Caki2 (cell line): ENCODE measurements at places on chromosomes 16 and 17. TPM values are rescaled to one million over a fixed set of nuclear protein-coding genes. Genes with fewer than 3 reads are reported as not detected.

GRCh38 chr16:57802341-57803133 is at the start of gene KIFC3:
Gene KIFC3, minus strand, starts transcription at chr16:57802491. Its CDS starts 4,248 bp downstream, at chr16:57798243.
- DNase-seq = peak; percentile 78

DNA sequence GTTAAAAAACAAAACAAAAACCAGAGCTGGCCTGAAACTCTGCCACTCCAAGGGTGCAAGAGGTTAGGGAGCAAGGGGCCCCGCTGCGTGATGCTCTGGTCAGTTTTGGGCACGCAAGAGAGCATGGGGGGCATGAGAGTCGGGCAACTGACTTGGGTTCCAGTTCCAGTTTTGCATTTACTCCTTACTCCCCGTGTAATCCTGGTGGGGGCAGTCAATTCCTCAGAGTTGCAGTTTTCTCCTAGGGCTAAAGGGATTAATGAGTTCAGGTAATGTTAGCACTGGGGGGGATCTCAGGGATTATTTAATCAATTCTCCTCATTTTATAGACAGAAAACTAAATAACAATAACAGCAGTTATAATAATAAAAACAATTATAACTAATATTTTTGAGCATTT is 72.9 kb upstream of the PMFBP1 start:
- no peak for DNase-seq

DNA sequence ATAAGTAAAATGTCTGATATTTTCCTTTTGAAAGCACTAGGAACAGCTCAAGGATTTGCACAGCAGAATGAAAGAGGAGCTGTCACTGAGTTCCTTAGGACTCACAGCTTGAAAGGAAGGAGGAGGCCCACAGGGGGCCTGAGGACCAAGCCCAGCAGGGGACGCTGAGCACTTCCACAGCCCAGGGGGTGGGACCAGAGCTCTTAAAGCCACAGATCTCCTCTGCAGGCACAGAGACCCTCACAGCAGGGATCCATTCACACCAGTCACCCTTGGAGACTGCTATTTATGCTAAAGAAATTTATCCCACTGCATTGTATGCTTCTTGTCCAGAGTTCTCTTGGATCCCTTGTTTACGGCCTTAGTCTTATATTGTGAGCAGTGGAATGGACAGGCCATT is 253.3 kb downstream of the STX8 start:
- no peak for DNase-seq

- peak; percentile 50 for DNase-seq
Observed at GRCh38 chr17:27247071-27247957, 46.6 kb upstream of the WSB1 start.

DNA sequence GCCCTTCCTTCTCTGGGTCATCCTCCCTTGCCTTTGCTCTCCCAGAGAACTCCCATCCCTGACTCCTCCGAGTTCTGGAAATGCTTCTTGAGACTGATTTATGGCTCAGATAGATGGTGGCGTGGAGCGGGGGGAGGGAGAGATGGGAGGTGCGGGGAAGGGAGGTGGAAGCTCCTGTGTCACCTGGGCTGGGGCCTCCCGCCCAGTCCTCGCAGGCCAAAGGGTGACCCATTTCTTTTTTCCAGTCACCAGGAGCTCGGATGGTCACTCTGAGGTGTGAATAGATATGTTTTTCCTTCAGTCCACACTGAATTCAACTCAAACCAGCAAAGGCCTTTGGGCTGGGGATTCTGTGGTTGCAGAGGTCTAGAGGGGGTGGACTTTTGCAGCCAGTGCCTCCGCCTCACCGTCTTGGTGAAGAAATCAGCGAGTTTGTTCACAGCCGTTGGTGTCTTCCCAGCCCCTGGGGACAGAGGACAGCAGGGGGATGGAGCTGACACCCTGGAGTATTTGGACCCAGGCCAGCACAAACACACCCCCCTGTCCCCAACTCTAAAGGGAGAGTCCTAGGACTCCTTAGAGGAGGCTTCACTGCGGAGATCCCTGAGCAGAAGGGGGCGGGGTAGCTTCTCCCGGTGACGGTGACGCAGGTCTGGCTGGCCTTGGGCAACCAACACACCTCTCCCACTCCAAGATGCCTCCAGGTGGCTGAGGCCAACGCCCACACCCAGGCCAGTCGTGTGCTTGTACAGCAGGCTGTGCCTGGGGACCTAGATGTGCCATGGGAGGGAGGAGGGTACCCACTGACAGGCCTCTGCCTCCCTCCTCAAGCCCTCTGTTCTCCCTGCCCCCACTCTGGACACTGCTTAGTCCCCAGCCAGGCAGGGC is 80.6 kb downstream of the AMFR start:
- DNase-seq = no peak

DNA sequence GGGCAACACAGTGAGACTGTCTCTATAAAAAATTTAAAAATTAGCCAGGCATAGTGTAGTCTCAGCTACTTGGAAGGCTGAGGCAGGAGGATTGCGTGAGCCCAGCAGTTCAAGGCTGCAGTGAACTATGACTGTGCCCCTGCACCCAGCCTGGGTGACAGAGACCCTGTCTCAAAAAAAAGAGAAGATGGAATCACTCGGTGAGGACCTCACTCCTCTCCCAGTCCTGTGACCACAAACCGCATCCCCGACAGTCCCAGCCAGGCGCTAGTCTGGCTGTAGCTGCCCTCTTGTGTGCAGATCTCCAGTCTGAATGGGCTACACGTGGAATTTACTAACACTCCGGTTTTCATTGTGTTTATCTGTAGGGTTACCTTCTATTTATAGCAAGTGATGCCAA is 11.1 kb downstream of the DEXI start:
- DNase-seq = no peak

GRCh38 chr17:15409721-15410250 is 57.6 kb downstream of the CDRT4 start:
- DNase-seq = peak; percentile 60

GRCh38 chr17:77609553-77610517 is 348.7 kb upstream of the TNRC6C start:
- DNase-seq = no peak

GRCh38 chr17:49443862-49444261 is 29.2 kb upstream of the PHB1 start:
- no peak for DNase-seq

GRCh38 chr17:11922638-11923037 is 74.6 kb downstream of the ZNF18 start:
- no peak for DNase-seq

DNA sequence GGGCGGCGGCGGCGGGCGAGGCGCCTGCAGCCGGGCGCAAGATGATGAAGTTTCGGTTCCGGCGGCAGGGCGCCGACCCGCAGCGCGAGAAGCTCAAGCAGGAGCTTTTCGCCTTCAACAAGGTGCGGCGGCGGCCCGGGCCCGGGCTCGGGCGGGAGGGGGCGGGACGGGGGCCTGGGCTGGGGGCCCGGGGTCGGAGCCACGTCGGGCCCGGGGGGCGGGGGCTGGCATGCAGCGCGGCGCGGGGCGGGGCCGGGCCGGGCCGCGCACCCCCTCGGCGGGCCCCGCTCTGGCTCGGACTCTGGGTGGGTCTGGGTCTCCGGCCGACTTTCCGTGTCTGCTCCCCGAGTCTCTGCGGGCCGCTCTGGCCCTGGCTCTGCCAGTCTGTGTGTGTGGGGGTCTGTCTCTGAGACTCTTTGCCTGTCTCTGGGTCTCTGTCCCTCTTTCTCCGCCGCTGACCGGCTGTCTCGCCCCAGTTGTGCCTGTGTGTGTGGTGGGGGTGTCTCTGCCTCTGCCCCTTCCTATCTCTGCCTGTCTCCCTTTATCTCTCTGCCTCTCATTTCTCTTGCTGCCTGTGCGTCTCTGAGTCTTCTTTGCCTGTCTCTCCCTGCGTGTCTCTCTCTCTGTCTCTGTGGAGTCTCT is 328 bp downstream of the LLGL1 start:
- no peak for DNase-seq

DNA sequence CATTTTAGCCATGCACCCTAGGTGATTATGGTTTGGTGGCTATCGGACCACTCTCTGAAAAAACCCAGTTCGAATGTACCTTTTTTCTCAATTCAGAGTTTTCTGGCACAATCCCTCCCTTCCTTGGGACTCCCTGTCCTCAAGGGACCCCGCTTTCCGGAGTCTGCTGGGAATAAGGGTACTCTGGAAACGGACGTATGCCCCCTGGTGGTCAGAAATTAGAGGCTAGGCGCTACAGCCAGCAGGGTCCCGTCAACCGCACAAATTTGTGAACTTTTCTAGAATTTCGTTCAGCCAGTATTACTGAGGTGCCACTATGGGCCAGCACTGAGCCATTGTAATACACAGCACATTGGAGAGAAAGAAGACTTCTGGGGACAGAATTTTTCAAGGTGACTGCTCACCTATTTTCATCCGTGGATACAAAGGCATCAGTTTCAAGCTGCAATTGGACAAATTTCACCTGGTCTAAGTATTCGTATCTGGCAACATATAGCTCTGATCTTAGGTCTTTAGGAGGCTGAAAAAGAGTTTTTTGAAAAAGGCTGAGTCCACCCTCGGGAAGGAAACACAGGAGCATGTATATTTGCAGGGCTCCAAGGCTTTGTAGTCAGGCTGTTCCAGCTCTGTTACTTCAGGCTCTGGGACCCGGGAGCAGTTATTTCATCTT is 27.1 kb upstream of the CRYBA1 start:
- DNase-seq = peak; percentile 68

GRCh38 chr17:46842835-46843234 is 8.5 kb upstream of the WNT9B start:
- no peak for DNase-seq

C16orf96 gene
- not detected in 2 replicates for total RNA-seq

DLX4 gene
- 0.52 TPM in 1 of 2 replicates, not detected in the other for total RNA-seq

TMEM98 gene
- not detected in 2 replicates for total RNA-seq

TEKT1 gene
- total RNA-seq = not detected in 2 replicates

MYH8 gene
- total RNA-seq = not detected in 2 replicates

SOX15 gene
- not detected in 2 replicates for total RNA-seq

XYLT1 gene
- 0.61 and 5.8 TPM in 2 replicates for total RNA-seq

MT1G gene
- not detected in 2 replicates for total RNA-seq
